SK-N-DZ (cell line): ENCODE measurements at places on chromosomes 2 and 18.
A peak's percentile ranks its signal among the peaks of the same experiment; 100 is the strongest.

- no peak for DNase-seq
Measured at GRCh38 chr2:202760848-202761247, 110.7 kb downstream of the ICA1L start.

- DNase-seq = peak; percentile 83
Measured at GRCh38 chr2:203814661-203815540, 52.7 kb upstream of the CTLA4 start.

DNA sequence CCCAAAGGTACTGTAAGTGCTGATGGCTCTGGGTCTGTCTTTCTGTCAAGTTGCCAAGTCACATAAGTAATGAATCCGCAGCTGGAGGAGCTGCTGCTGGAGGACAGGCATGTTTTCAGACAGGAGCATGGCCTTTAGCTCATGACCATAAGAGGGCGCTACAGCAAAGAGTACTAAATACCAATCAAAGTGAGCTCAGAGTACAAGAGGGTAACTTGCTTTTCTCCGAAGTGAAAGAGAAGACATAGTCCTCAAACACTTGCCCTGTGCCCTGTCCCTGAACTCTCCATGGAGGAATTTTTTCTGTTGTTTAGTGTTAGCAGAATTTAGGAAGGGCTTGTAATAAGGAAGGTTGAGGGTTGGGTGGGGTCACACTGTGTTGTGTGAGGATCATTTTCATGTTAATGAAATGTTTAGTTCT, 58.0 kb upstream of the EML6 start:
- DNase-seq = peak; percentile 32

- DNase-seq = no peak
Measured at GRCh38 chr18:60162388-60162787, 210.2 kb downstream of the MC4R start.

DNA sequence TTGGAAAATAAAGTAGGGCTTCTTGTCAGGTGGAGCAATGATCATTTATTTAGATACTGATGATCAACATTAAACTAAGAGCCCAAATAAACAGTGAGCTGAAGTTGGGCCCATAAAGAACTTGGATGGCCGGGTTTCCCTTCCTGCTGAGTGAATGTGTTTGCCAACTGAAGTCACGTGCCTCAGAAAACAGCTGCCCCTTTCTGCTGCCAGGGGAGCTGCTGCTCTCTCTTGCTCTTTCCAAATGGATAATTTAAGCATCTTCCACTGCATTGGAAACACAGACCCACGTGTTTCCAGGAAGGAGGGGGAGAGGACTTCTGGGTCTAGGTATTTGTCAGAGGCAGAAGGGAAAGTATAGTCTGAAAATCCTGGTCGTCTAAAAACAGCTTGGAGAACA, 22.9 kb upstream of the NCKAP5 start:
- DNase-seq = no peak

DNA sequence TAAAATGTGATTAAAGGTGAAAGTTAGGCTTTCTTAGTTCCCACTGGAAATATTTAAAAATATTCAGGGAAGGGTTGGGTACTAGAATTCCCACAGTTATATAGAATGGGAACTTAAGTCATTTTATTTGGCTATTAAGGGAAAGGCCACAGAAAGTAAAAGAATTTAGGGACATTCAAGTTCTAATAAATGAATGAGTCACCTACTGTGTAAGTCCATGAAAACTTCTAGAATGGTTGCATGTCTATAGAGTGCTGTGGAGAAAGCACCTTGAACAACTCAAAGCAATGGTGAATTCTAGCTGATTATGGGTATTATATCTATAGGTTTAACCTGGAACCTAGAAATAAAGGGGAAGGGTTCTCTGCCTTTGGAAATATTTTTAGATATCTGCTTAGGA, 28.1 kb upstream of the SLC4A10 start:
- DNase-seq = no peak

- no peak for DNase-seq
Measured at GRCh38 chr2:85156619-85157018, 23.4 kb downstream of the TCF7L1 start.

DNA sequence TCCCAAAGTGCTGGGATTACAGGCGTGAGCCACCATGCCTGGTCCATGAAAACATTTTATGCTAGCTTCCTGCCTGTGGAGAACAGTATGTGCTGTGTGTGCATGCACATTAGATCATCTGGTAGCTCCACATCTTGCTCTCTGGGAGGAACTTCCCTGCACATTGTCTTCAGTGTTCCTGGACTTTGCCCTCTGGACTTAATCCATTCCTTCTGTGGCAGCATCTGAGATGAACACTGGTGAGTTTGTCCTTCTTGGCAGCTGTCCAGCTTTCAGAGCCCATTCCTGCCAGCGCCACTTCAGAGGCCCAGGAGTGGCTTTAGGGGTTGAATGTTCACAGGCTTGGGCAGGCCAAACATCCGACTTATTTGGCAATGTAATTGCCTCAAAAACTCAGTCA, 65.2 kb downstream of the POU3F3 start:
- no peak for DNase-seq

- DNase-seq = no peak
Measured at GRCh38 chr2:54261537-54261936, 5.5 kb upstream of the TSPYL6 start.

DNA sequence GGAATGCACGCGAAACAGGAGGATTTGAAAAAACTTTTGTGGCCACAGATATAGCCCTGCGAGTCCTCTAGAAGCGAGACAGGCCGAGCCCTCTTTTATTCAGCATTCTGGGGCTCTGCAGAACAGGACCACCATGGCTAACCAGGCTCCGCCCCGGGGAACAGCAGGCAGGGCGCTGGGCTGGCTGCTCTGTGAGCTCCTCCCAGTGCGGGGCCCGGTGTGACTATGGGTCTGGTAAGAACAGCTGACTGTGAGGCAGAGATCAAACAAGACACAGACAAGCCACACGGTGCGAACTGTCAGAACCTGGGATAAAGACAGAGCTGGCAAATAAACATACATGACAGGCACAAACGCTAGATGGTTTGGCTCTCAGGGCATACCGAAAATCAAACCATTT, 15.5 kb downstream of the PXDN start:
- DNase-seq = peak; percentile 75
